ENCODE measurements at places on chromosomes 12 and 14.

GRCh38 chr12:71060426-71060825, 97.4 kb downstream of the TSPAN8 start:
- peak; percentile 91 for DNase-seq

- DNase-seq, result no peak
Measured at GRCh38 chr12:47396902-47397663, 308.7 kb downstream of the RPAP3 start.

GRCh38 chr14:55730592-55731310, 150.7 kb downstream of the KTN1 start:
- peak; percentile 95 for DNase-seq

DNA sequence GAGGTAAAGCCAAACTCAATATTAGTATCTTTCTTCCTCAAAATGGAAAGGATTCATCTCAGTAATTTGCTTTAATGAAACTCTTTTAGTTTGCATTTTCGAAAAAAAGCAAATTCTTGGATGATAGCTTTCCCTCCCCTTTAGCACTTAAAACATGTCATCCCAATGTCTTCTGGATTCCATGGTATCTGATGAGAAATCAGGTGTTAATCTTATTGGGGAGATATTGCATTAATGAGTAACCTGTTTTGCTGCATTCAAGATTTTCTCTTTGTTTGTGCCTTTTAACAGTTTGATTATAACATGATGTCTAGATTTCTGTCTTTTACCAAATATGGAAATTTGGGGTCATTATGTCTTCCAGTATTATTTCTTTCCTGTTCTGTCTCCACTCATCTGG, 405.1 kb upstream of the FOXG1 start:
- DNase-seq, result no peak

GRCh38 chr14:23624830-23625404, 11.2 kb upstream of the DHRS2 start:
- DNase-seq, result no peak

GRCh38 chr12:95943330-95943842, at the start of gene AMDHD1:
TSS of gene AMDHD1 (plus strand) at chr12:95943331. CDS start at chr12:95943399, 68 bp downstream.
- peak; percentile 68 for DNase-seq

GRCh38 chr14:77985211-77985615, 185.0 kb upstream of the NRXN3 start:
- DNase-seq, result no peak

DNA sequence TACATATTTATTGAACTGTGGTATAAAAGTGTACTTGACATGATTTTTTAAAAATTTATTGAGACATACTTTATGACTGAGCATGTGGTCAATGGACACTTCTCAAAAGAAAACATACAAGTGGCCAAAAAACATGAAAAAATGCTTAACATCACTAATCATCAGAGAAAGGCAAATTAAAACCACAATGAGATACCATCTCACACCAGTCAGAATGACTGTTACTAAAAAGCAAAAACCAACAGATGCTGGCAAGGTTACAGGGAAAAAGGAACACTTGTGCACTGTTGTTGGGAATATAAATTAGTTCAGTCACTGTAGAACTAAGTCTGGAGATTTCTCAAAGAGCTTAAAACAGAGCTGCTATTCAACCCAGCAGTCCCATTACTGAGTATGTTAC, 1177.6 kb downstream of the GALC start:
- no peak for DNase-seq

DNA sequence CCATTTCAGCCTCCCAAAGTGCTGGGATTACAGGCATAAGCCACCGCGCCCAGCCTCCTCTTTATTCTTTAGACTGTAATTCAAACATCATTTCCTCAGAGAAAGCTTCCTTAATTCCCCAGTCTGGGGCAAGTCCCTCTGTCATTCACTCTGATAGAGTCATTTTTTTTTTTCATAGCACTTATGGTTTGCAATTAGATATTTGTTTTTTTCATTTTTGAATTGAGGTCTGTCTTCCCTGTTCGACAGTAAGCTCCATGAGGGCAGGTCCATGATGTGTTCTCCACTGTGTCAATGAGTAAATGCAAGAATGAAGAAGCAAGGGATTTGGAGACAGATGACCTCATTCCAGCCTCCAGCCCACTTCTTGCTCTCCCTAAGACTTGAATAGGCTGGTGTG, 12.1 kb downstream of the ASIC1 start:
- no peak for DNase-seq

DNA sequence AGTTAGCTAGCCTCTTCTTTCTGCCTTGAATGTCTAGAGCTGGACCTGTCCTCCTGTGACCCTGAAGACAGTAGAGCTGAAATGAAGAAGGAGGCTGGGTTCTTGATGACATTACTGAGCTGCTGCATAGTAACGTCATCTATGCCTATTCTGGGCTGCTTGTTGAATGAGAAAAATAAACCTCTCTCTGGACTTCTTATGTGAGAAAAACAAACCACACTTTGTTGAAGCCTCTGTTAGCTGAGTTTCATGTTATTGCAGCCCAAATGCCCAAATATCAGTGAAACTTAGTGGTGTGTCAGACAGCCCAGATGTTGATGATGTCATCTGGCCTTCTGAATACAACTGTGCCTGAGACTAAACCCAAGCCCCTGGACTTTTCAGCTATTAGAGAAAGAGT, 67.0 kb upstream of the MAX start:
- DNase-seq, result no peak

DNA sequence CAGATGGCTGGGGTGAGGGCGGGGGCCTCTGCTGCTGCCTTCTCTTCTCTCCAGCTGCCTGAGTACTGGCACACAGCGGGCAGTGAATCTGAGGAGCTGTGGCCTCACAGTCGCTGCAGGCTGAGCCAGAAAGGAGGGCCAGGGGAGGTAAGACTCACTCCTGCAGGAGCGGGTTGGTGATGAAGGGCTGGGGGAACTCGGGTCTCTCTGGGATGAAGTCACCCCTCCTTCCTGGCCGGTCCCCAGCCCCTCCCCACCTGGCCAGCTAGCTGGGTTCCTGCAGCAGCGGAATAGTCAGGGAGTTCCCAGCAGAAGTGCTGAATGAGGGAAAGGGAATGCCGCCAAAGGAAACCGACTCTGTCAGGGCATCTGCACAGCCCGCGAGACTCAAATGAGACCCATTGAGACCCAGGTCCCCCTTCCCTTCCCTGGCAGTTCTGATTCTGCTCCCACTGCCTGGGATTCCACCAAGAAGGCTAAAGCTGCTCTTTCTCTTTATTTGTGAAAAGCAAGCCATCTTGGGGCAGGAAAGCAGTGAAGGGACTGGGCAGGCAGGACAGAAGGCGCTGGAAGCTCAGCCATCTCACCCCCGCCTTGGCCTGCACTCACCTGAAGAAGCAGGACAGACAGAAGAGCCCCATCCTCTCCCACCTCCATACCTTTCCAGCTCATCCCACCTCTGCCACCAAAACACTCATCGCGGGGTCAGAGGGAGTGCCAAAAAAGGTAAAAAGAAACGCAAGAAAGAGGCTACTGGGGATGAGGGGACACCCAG, 5.3 kb downstream of the NGB start:
- no peak for DNase-seq

- DNase-seq, result no peak
Measured at GRCh38 chr12:106233011-106233410, 14.8 kb downstream of the CKAP4 start.

- no peak for DNase-seq
Measured at GRCh38 chr12:713281-713875, 39.0 kb upstream of the WNK1 start.

- no peak for DNase-seq
Measured at GRCh38 chr14:89903340-89903952, 51.1 kb downstream of the EFCAB11 start.

DNA sequence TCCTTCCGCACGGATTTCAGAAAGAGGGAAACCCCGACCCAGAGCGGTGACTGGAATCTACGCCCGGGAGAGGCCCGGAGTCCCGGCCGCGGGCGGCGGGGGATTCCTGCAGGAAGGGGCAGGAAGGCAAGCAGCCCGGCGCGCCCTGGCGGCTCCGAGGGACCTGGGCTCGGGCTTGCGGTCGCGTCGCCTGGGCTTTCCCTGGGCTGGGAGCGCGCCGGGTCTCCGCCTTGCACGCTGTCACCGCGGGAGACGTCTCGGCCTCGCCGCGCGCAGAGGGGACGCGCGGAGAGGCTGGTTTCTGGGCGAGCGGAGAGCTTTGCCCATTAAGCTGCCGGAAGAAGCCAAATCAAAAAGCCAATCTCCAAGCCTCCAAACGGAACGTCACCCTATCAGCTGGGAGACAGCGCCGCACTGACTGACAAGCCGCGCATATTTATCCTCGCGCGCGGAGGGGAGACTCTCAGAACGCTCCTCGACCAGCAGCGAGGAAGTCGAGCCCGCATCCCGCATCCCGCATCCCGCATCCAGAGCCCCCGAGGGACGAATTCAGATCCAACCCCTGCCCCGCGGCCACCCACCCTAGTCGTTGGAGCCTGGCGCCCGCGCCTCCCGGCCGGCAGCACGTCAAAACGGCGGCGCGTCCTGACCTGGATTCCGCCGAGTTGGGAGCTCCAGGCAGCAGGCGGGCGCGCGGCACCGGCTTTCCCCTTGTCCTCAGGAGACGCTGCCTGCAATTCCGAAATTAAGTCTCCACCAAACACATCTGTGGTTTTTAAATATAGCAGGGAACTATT, at the start of gene SLC8A3:
SLC8A3 (minus strand) TSS at position 293 of the 797 bp plus-strand sequence. CDS start 20,529 bp downstream, outside the sequence.
- peak; percentile 70 for DNase-seq

DNA sequence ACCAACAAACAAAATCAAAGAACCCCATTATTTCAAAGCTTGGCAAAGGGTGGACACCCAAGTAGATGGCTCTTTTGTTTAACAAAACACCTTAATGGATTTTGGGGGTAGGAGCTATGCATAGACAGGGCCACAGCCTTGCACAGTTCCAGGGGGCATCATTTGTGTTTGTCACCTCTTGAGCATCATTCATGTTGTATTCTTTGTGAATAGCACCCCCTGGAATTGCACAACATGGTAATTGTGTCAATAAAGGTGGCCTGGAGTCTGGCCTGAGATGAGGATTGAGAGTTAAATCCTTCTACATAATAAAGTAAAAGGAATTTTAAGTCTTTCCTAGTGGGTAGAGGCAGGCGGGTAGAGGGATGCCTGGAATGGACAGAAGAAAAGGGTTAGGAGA, 3.3 kb upstream of the FRS2 start:
- DNase-seq, result no peak

DNA sequence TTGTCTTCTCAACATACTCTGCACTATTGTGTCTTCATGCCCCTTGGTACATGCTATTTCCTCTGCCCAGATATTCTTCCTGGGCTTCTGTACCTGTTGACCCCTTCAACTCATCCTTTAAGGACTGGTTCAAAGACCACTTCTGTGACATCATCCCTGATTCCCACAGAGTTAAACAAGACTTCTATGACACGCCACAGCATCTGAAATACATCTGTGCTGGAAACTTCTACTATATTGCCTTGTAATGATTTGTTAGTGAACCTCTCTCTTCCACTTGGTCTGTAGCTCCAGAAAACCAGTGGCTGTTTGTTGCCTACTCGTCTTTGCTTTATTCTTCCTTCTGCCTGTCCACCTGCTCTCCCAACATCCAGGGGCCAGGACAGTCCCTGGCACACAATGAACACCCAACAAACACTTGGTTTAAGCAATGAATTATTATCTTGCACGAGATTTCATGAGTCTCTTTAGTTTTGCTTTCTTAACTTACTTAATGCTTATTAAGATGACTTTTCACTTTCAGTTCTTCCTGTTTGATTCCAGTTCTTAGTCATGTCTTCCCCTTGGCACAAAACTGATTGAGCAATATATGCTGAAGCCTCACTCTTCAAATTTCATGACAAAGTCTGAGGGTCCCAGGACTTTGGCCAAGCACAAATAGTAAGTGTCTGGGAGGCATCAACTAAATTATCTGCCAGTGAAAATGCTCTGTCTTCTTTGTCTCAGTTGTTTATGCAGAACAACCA, 485.9 kb downstream of the APAF1 start:
- DNase-seq, result no peak

DNA sequence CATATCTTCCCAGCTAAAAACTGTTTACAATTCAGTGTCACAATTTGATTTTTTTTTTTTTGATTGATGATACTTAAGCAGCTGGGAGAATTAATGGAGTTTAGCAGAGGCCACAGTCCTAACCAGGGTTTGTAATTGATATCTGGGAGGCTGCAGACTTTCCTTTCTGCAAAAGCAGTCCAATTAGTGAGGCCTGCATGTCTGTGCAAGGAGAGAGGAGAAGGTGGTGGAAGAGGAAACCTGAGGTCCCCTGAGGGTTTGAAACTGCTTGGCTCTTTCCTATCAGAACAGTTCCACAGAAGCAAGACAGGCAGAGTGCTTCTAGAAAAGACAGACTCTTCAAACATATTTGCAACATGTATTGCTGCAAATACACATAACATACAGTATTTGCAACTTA, 160.8 kb upstream of the KRR1 start:
- peak; percentile 38 for DNase-seq

DNA sequence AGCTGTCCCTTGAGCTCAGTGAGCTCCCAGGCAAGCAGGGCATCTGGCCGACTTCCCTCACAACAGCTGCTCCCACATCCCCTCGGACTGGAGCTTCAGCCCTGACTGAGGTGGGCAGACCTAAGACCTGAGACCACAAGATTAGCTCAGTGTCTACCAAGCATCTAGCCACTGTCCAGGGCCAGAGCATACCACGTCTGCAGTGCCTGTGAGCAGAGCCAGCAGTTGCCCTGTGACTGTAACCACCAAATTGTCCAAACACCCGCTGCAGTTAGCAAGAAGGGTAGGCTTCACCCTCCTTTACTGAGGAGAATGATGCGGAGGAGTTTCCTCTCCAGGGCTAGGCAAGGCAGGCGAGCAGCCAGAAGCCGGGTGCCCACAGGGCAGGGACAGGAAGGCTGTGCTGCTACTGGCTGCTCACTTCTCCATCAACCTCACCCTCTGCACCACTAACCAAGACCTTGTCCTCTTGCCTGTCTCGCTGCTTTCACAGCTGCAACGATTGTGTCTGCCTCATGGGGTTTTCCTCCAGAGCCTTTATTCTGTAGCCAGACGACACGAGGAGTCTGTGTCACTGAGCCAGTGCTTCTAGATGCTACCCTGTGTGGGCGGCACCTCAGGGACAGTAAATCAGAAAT, 53.9 kb downstream of the ANAPC7 start:
- peak; percentile 41 for DNase-seq

GRCh38 chr14:68759937-68760336, 32.9 kb downstream of the ZFP36L1 start:
- DNase-seq, result no peak

GRCh38 chr14:24172871-24173281, 996 bp downstream of the REC8 start:
- DNase-seq, result peak; percentile 33

GRCh38 chr14:35390577-35391387, 13.8 kb downstream of the NFKBIA start:
- DNase-seq, result peak; percentile 79

DNA sequence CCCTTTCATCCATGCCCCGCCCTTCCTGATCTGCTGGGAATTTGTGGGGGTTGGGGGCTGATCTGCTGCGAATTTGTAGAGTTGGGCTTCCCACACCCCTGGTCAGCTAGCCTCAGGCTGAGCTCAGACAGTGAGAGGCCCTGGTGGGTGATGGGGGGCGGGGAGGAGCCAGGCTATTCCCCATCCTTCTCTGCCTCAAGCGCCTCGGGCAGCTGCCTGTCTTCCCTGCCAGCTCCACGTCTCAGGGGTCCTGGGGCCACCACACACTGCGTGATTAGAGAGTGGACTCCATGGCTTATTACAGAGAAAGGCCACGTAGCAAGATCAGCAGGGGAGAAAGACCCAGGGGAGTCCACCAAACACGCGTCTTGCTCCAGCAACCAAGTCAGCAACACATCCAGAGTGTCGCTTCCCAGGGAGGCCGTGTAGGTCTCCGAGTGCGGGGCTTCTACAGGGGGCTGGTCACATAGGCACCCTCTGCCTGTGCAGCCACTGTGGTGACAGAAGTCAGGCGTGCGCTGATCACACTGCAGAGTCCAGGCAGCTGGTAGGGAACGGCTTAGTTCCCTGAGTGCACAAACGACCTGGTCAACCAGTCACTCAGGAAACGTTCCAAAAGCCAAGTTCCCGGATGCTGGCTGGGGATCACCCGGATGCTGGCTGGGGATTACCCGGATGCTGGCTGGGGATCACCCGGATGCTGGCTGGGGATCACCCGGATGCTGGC, 254.4 kb upstream of the SFSWAP start:
- no peak for DNase-seq
